RPMI7951 (cell line): ENCODE measurements at places on chromosomes 7 and 10.
A peak's percentile ranks its signal among the peaks of the same experiment; 100 is the strongest.

- no peak for DNase-seq
These were observed 19.8 kb downstream of the MDFIC start for GRCh38 chr7:114941692-114942091.

- DNase-seq = no peak
These were observed 38.2 kb downstream of the GSDME start for GRCh38 chr7:24718977-24719491.

GRCh38 chr7:68601826-68602225 lies 996.4 kb upstream of the AUTS2 start:
- no peak for DNase-seq

GRCh38 chr10:8069627-8070026 lies 15.1 kb downstream of the GATA3 start:
- DNase-seq = peak; percentile 82

DNA sequence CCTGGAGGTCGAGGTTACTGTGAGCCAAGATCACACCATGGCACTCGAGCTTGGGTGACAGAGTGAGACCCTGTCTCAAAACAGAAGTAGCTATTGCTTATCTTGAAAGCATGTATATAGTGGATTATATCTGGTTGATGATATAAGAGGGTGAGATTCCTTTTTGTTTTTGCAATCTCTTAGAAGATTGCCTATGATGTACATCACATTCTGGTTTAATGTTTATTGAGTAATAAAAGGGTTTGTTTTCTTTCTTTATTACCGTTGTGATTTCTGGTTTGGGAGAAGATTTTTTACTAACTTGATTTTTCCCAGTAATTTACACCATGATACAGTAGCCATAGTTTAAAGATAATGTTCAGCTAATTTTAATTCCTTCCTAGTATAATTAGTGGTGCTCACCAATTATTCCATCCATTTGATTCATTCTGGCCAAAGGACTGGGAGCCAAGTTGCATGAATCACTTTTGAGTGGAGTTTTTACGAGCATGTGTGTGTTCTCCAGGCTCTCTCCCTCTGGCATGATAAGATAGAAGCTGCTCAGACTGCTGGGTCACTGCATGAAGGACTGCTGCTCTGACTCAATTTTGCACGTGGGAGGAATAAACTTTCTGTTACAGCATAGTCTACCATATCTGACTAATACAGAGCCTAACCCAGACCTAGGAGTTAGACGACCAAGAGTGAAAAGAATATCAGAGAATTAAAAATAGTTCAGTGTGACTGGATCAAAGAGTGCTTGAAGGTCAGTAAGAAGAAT lies 13.5 kb upstream of the TSPAN13 start:
- peak; percentile 99 for DNase-seq

DNA sequence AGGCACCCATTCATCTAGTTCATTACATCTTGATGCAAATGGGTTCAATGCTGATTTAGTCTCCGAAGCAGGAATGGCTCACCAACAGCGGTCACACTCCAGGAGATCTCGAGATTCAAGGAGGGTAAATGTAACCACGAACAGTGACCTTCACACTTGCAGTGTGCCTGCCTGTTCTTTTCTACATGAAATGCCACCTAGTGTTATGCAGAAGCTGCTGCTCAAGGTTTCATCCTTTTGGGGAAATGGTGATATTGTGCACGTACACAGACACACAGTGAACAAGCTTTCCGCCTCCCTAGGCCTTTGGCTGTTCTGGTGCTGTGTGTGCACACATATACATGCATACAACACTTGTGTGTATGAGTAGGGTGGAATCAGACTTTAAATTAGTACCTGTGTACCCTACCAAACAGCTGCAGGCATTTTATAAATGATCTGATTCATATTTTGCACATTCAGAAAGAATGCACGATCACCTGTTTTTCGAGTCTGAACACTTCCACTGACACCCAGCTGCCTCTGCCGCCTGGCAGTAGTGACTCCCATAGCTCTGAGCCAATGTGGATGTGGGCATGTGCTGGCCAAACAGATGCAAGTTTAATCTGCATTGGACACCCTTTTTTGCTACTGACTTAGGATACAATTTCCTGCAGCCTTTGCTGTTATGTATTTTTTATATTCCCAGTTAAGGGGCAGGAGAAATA lies 100.5 kb downstream of the TACC2 start:
- DNase-seq = no peak

- no peak for DNase-seq
These were observed 84.5 kb upstream of the RET start for GRCh38 chr10:42992156-42992956.
